ENCODE measurements at places on chromosomes 2 and 18.

DNA sequence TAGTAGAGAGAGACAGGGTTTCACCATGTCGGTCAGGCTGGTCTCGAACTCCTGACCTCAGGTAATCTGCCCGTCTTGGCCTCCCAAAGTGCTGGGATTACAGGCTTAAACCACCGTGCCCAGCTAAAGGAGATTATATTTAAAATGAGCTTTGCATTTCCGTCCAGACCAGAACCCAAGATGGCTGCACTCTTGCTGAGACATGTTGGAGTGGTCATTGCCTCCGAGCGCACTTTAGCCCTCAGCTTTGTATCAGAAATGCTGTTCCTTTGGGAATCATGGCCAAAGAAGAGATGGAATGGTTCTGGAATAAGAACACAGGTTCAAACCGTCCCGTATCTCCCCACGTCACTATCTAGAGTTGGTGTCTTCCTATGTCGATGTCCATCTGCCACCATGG lies 3.4 kb downstream of the UBXN2A start:
- DNase-seq, result no peak
- H3K36me3 ChIP-seq, result no peaks in the 10 kb centered on the region
- H3K27ac ChIP-seq, result no peak overlapping the region
- peaks cover 8% of the 10 kb centered on the region for H3K4me1 ChIP-seq
- no peak overlapping the region for H3K4me3 ChIP-seq

- no peak overlapping the region for H3K4me3 ChIP-seq
- DNase-seq, result peak; percentile 8
- no peaks in the 10 kb centered on the region for H3K4me1 ChIP-seq
- H3K27me3 ChIP-seq, result no peaks in the 10 kb centered on the region
- H3K27ac ChIP-seq, result no peak overlapping the region
- H3K36me3 ChIP-seq, result no peaks in the 10 kb centered on the region
Measured at GRCh38 chr2:239457586-239458445, 57.0 kb upstream of the HDAC4 start.

- no peaks in the 10 kb centered on the region for H3K36me3 ChIP-seq
- no peak overlapping the region for H3K4me3 ChIP-seq
- H3K27ac ChIP-seq, result no peak overlapping the region
- H3K4me1 ChIP-seq, result no peaks in the 10 kb centered on the region
Measured at GRCh38 chr18:46516555-46516954, 140.5 kb downstream of the LOXHD1 start.

- no peak overlapping the region for H3K27ac ChIP-seq
- H3K36me3 ChIP-seq, result no peaks in the 10 kb centered on the region
- no peaks in the 10 kb centered on the region for H3K4me1 ChIP-seq
- no peak for DNase-seq
- H3K4me3 ChIP-seq, result no peak overlapping the region
Measured at GRCh38 chr18:43160509-43160908, 45.0 kb upstream of the RIT2 start.

GRCh38 chr18:55897091-55897689 lies 309.2 kb upstream of the TCF4 start:
- no peaks in the 10 kb centered on the region for H3K4me1 ChIP-seq
- no peak overlapping the region for H3K4me3 ChIP-seq
- H3K36me3 ChIP-seq, result no peaks in the 10 kb centered on the region
- no peak for DNase-seq

GRCh38 chr2:17813742-17814473 lies 2.4 kb upstream of the MSGN1 start:
- no peaks in the 10 kb centered on the region for H3K4me1 ChIP-seq
- no peak overlapping the region for H3K27ac ChIP-seq
- no peaks in the 10 kb centered on the region for H3K36me3 ChIP-seq

- H3K4me1 ChIP-seq, result peaks cover 32% of the 10 kb centered on the region
- H3K4me3 ChIP-seq, result no peak overlapping the region
- H3K27ac ChIP-seq, result peak overlapping the region; percentile 26
- DNase-seq, result no peak
- no peaks in the 10 kb centered on the region for H3K36me3 ChIP-seq
Measured at GRCh38 chr2:207123335-207123744, 42.4 kb downstream of the KLF7 start.

DNA sequence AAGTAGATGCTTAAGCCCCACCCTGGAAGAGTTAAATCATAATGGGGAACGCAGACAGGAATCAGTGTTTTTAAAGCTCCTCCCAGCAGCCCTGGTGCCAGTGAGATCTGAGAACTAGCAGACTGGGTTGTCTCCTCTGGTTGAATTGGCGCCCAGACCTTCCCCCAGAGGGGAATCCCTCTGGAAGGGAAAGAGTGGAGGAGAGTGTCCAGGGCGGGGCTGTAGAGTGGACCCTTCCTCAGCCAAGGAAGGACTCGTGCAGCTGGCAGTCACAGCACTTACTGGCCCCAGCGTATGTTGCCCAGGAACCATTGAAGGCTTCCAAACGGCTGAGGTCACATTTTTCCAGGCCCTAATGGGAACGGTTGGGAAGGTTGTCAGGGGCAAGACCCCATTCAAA lies 62.5 kb downstream of the TGOLN2 start:
- H3K36me3 ChIP-seq, result no peaks in the 10 kb centered on the region
- H3K4me1 ChIP-seq, result peaks cover 29% of the 10 kb centered on the region
- H3K27ac ChIP-seq, result no peak overlapping the region
- H3K27me3 ChIP-seq, result no peaks in the 10 kb centered on the region
- H3K4me3 ChIP-seq, result no peak overlapping the region

GRCh38 chr2:218223046-218223445 lies 6.1 kb downstream of the ARPC2 start:
- no peaks in the 10 kb centered on the region for H3K27me3 ChIP-seq
- no peak for DNase-seq
- peak overlapping the region; percentile 57 for H3K27ac ChIP-seq
- no peak overlapping the region for H3K4me3 ChIP-seq
- H3K4me1 ChIP-seq, result peaks cover 68% of the 10 kb centered on the region

DNA sequence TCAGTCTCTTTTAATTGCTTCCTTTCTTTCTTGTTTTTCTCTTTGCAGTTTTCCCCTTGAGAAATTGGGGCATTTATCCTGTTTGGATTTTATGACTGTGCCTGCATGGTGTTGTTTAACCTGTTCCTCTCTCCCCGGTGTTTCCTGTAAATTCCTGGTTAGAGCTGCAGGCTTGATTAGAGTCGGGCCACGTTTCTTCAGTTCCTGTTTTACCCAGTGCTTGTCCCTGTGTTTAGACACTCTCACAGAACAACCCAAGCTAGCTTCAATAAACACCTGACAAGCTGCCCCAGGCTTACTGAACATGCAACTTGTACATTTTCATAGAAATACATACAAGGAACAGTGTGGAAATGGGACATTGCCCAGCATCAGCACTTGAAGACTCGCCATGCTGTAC lies 53.9 kb downstream of the NGEF start:
- H3K27ac ChIP-seq, result no peak overlapping the region
- no peaks in the 10 kb centered on the region for H3K36me3 ChIP-seq

DNA sequence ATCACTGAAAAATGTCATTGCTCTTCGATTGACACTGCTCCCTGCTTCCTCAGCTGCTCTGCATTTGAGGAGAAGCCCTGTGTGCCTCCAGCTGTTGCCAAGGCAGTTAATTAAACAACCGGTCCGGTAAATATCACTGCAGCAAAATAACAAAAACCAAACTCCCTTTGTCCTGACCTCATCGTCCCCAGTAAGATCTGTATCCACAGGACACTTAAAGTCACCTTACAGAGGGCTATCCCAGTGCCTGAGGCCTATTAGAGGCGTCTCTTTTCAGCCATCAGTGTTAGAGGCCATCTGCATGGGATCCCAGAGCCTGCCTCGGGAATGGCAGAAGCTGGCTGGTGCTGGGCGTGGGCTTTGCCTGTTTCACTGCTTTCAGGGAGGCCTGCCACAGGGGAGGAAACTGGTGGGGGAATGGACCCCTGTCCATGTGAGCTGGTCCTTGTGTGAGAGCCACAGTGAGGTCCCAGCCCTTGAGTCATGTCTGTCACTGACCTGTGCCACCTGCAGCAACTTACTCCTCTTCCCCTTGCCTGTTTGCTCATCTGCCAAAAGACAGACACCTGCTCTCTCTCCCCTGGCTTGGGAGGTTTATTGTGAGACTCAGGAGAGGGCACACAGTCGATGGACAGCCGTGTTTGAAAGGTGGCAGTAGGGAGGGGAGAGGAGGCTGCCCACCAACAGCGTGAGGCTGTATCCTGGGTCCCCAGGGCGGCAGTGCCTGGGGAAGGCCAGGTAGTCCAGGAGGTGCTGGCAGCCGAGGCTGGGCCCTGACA lies 117.7 kb upstream of the MCFD2 start:
- peak overlapping the region; percentile 90 for H3K27ac ChIP-seq
- H3K36me3 ChIP-seq, result peaks cover 3% of the 10 kb centered on the region
- DNase-seq, result no peak
- H3K4me3 ChIP-seq, result no peak overlapping the region

GRCh38 chr2:191351921-191352320 lies 106.7 kb downstream of the MYO1B start:
- no peaks in the 10 kb centered on the region for H3K4me1 ChIP-seq
- H3K4me3 ChIP-seq, result no peak overlapping the region
- DNase-seq, result no peak
- no peaks in the 10 kb centered on the region for H3K27me3 ChIP-seq
- H3K27ac ChIP-seq, result no peak overlapping the region

- H3K27me3 ChIP-seq, result no peaks in the 10 kb centered on the region
- DNase-seq, result no peak
- no peaks in the 10 kb centered on the region for H3K36me3 ChIP-seq
- H3K4me1 ChIP-seq, result no peaks in the 10 kb centered on the region
Measured at GRCh38 chr18:46423226-46423805, 233.7 kb downstream of the LOXHD1 start.
